ENCODE measurements at places on chromosomes 1 and 21. TPM values are rescaled to one million over a fixed set of nuclear protein-coding genes. Genes with fewer than 3 reads are reported as not detected.

Gene TEX50
- total RNA-seq, result not detected

Gene RAB29
- 78.4 TPM for total RNA-seq

Gene LCE2C
- not detected for total RNA-seq

Gene KRTAP20-1
- not detected for total RNA-seq

Gene C21orf58
- 2.2 TPM for total RNA-seq

Gene TRIM45
- total RNA-seq, result 6.9 TPM

Gene ZNF648
- total RNA-seq, result 1.5 TPM

Gene TMPRSS15
- not detected for total RNA-seq

Gene CD34
- 73.7 TPM for total RNA-seq

Gene AIM2
- total RNA-seq, result 0.59 TPM

Gene KRTAP7-1
- not detected for total RNA-seq

Gene SPOCD1
- 0.66 TPM for total RNA-seq

Gene FGR
- total RNA-seq, result 19.0 TPM

Gene LZIC
- total RNA-seq, result 40.2 TPM

Data from tibial nerve (tissue), 4 donors.